ENCODE measurements at places on chromosomes 1 and 21.

DNA sequence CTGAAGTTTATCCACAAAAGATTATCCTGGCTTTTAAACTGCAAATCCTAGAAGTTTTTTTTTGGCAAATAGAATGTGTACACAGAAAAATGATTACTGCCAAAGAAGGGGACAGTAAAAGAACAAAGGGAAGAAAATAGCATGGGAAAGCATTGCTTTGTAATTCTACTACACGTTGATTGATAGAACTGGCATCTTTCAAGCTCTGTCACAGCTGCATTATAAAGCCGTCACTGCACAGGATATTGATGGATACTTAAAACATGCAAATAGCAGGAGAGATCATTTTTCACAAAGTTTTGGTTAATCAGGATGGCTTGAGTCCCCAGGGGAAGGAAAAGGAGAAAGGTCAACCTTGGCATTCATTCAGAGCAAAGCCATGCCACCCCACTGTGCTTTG is 183.7 kb upstream of the RRP15 start:
- DNase-seq, result no peak

DNA sequence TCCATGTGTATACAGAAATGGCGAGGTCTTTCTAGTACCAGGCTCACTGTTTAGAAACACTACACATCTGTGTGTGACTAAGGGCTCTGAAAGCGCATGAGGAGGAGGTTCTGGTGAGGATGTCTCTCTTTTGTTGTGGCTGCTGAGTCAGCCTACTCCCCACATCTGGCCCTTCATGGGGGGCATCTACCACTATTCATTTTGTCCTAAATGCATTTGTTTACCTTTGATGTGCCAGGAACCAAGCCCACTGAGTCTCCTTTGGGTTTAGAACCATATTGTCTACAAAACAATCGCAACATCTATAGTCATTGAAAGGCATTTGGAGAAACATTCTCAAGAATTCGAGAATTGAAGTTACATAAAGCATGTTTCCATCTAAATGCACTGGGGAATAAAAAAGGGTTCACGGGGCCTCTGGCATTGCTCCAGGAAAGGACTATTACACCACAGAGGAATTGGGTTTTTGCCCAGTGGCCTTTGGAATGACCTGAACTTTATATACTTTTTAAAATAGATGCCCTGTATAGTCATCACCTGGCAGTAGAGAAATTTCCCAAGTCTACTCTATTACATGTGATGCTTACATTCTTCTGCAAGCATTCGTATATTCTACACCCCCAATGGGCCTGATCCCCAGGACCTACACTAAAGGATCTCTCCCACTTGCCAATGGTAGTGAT is 35.1 kb upstream of the ADORA3 start:
- no peak for DNase-seq

- no peak for DNase-seq
Observed at GRCh38 chr1:232454227-232454886, 175.6 kb downstream of the SIPA1L2 start.

DNA sequence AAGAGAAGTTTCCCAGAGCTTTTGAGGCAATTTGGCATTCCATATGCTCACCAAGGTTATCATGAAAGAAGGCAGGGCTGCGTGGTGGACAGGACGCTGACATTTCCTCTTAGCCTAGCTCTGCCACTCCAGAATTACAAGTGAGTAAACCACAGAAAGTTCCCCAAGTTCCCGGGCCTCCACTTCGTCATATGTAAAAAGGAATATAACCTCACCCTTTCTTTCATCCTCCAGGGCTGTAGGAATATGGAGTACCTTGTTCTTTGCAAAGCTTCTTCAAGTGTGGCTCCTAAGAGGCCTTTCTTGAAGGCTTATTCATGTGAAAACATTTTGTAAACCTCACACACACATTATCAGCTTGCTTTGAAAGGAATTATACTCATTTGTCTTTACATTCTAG is 210.2 kb downstream of the GREM2 start:
- DNase-seq, result no peak

DNA sequence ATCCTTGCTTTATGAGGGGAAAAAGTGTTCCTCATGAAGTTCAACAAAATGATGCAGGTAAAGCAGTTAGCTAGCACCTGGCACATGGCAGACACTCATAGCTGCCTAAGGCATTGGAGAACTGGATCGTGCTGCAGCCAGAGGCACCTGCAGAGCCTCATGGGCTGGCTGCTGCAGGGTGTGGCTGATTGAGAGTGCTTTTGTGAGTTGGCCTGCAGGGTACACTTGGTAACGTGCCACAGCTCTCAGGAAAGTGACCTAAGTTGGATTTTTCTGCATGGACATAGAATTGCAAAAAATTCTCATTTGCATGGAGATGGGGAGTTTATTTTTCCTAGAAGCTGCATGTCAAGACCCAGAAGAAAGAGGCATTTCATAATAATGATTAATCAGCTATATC is 31.6 kb upstream of the IL20 start:
- DNase-seq, result no peak

DNA sequence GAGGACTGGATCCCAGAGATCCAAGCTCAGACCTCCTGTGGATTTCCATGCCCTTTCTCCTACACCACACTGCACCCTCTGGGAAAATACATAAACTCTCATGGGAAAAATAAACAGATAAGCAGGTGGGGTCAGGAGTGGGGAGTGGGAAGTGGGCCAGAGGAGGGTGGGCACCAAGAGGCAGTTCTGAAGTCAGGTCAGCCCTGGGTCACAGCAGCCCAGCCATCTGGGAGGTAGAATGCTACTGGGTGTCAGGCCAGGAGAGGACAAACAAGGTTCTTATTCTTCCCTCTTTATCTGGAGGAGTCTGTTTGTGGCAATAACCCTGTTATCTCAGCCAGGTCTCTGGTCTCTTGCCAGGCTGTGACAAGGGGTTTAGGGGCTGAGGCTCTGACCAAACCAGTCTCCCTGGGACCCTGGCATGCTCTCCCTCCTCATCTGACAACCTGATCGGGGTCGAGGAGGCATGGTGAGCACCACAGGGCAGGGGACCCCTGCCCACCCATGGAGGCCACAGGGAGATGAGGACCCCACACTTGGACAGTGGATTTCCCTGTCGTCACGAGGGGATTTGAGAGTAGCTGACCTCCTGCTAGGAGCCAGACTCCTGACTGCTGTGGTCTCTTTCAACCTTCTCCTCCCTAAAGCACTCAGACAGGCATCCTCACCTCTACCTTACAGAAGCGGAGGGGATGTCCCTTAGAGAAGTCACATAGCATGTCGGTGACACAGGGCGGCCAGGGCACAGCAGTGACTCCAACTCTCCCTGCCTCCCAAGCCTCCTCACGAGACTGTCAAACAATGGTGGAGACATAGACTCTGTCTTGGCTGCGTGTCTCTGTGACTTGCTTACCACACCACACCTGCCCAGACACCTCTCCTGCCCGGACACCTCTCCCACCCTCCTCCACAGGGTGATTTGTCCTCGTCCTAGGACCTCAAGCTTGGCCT is 51.3 kb upstream of the IFFO2 start:
- DNase-seq, result no peak

GRCh38 chr1:185170291-185170848 is 13.4 kb downstream of the SWT1 start:
- DNase-seq, result no peak

- peak; percentile 15 for DNase-seq
Observed at GRCh38 chr1:99808391-99809115, 41.6 kb upstream of the AGL start.

- DNase-seq, result no peak
Observed at GRCh38 chr1:53652441-53653199, 86.3 kb downstream of the GLIS1 start.

DNA sequence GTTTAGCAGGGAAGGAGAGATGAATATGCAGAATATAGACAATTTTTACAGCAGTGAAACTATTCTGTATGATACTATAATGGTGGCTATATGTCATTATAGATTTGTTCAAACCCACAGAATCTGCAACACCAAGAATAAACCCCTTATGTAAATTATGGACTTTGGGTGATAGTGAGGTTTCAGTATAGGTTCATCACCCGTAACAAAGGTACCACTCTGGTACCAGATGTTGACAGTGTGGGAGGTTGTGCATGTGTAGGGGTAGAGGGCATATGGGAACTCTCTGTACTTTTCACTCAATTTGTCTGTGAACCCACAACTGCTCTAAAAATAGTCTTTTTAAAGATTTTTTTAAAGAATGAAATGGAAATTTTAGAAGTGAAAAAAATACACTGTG is 29.9 kb upstream of the PRDX6 start:
- DNase-seq, result no peak

DNA sequence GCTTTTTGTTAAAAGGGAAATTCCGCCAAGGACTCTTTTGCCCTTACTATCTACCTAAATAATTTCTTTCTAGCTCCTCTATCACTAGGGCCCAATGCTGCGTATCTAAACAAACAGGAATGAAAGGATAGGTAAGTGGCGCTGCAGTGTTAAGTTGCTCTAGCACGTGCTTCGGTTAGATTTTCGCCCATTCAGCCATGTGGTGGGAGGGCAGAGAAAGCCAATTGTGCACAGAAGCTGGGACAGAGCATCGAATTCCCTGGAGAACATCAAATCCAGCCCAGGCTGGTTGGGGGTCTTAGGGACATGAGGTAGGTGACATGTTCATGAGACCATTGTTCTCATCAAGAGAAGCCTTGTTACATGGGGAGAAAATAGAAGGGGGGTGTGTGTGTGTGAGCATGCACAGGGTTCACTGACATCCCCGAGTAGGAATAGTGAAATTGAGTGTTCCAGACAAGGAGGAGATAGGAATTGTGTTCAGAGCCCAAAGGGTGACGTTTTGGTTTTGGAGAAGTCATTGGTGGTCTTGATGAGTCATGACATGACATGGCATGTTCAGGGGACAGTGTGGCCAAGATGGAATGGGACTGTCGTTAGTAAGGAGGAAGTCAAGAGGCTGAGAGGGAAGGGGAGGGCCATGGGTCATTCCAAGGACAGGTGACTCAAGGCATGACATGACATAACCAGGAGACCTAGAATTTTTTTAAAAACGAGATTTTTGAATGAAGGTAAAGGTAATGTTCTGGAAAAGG is 107.1 kb downstream of the TLR5 start:
- DNase-seq, result no peak

DNA sequence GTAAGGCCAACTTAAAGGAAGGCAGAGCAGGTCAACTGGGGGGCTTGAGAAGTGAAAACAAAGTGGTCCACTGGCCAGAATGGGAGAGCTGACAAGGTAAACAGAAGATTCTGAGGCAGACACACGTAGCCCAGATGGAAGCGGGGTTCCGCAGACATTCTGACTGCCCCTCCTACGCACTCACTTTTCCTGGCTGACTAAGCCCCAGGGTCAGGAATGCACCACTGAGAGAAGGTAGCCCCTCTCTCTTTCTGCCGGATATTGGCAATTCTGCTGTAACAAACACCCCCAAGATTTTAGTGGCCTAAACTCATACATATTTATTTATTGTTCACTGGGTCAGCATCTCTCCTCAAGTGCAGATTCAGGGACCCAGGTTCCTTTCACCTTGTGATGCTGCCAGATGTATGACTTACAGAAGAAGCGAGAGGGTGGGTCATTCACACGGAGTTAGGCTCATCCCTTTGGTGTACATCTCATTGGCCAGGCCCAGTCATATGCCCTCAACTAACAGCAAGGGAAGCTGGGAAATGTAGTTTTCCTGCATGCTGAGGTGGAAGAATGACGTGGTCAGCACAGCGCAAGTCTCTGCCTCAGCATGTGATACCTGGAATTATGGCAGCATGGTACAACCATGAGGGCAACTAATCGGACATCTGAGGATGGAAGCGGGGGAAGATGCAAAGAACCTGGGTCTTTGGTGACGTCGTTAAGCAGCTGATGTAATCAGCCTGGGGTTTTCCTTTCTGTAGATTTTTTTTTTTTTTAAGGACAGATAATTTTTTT is 43.4 kb upstream of the MRPS6 start:
- peak; percentile 34 for DNase-seq

DNA sequence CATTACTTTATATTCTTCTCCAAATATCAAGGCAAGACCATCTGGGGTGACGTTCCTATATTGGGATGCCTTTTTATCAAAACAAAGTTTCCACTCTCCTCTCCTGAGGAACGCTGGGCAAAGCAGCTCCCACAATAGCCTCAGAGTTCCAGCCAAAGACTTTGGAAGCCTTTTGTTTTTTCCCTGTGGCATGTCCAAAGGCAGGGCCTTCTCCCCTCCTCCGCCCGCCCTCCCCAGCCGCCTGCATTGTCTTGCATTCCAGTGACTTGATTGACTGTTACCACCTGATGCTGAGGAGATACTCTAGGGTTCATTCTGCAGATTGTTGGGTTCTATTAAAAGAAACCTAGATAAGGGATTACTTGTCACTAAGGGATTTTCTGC is 43.5 kb downstream of the PROX1 start:
- no peak for DNase-seq

DNA sequence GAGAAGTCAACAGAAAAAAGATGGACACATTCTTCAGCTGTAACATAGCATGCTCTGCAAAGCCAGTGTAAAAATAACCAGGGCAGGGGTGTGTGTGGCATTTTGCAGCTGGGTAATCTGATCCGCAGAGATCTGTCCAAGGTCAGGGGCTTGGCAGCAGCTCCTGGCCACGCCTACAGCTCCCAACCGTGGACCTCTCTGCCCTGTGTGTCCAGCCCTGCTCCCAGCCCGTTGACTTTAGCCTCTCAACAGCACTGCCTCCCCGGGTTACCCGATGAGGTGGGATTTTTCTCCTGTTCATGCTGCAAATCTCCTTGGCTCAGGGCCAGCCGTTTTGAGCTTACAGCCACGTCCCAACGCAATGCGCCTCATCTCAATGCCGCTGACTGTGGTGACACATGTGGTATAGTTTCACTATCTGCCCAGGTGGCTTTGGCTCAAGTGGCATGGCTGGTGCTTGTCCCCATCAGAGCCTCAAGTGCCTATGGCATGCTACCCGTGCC is 68.1 kb downstream of the VWA5B1 start:
- DNase-seq, result no peak

GRCh38 chr1:44484155-44484688 is 79.2 kb downstream of the RNF220 start:
- DNase-seq, result no peak

- no peak for DNase-seq
Observed at GRCh38 chr21:46457801-46458314, 833 bp upstream of the DIP2A start.

GRCh38 chr1:45765999-45766792 is 15.7 kb upstream of the IPP start:
- no peak for DNase-seq

- DNase-seq, result no peak
Observed at GRCh38 chr1:164713456-164714207, 154.6 kb downstream of the PBX1 start.

DNA sequence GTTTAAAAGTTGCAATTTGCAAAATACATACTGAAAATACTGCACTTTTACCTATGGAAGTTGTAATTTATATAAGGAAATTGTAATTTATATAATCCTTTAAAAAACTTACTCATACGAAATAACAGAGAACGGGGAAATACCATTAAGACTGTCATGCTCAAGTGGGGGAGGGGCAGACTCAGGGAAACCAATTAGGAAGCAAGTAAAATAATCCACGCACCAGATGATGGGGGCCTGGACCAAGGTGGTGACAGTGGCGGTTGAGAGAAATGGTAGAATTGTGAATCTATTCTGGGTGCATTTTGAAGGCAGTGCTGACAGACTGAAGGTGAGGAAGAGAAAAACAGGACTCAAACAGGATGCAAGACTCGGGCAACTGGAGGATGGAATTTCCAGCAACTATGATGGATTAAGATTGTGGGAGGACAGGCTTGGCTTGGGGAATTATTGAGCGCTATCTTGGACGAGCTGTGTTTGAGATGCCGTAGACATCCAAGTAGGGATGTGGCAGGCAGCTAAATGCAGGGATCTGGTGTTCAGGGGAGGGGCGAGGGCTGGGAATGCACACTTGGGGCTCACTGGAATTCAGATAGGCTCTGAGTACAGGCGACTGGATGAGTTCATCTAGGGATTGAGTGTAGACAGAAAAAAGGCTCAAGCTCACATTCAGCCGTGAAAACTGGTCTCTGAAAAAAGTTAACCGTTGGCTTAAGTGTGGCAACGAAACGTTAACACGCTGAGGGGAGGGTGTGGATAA is 977 bp downstream of the LCA5L start:
- no peak for DNase-seq
